ENCODE measurements at places on chromosomes 5 and 9.

DNA sequence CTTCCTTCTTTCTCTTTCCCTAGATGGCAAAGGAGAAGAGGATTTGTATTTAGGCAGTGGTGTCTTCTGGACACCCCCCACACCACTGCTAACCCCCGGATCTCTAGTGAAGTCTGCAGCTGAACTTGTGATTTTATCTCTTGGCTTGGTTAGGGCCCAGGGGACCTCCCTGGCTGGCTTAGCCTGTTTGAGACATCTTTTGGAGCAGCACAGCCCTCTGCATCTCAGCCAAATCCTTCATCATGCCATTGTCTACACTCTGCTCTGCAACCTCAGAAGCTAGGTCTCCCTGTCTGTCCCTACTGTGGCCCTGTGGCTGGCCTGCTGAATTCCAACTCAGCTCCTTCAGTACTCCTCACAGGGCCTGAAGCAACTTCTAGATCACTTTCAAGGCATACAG lies 81.7 kb downstream of the MUSK start:
- no peak for DNase-seq

DNA sequence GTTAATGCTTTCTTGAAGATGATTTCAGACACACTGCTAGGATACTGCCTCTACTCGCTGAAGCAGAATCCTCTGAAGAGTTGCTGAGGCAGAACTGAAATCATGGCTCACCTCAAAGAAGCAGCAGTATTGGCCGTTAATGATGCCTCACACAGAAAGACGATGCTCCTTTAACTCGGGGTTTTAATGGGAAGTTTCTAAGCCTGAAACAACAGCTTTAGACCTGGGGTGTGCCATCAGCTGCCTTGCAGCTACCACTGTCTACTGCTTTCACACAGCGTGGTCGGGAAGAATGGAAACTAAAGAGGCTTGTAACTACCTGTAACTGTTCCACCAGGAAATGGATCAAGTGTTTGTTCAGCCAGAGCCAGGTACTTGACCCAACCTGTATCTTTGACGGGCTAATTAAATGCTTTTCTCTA lies at the start of gene CTXN3:
Gene CTXN3, plus strand, starts transcription at position 65 of the 422 bp plus-strand sequence. CDS start 8,440 bp downstream, outside the sequence.
- no peak for DNase-seq

- no peak for DNase-seq
Observed at GRCh38 chr5:113056988-113057387, 80.4 kb downstream of the DCP2 start.

DNA sequence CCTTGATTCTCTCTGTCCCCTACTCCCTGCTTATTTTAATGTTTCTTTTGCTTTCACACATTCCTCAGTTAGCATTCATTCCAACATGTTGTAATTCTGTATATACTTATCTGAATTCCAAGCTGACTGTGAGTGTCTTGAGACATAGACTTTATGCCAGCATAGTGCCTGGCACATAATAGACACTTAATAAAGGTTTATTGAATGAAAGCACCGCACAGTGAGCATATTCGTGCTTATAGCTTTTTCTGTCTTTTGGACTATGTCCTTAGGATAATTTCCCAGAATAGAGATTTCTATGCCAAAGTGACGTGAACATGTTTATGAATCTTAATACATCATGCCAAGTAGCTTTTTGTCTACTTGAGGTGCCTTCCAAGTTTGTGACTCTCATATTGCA lies 174.6 kb downstream of the CD180 start:
- DNase-seq, result no peak

GRCh38 chr5:113038714-113039113 lies 62.1 kb downstream of the DCP2 start:
- no peak for DNase-seq

DNA sequence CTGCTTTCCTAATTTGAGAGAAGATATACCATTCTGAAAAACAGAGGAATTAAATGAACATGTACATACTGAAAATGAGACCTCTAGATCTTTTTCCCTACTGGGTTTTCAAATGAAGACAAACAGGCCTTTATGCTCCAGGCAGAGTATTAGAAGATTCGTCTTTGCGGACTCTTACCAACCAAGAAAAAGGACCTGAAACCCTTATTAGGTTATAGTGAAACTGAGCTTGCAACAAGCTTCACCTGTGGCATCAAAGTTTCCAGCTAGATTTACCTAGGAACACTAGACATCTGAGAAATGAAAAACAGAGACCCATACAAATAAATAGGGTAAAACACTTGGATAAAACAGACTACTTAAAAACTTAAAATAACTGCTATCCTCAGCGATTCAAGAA lies 46.3 kb downstream of the SMIM15 start:
- no peak for DNase-seq

GRCh38 chr5:5512543-5512942 lies 90.1 kb downstream of the ICE1 start:
- no peak for DNase-seq

DNA sequence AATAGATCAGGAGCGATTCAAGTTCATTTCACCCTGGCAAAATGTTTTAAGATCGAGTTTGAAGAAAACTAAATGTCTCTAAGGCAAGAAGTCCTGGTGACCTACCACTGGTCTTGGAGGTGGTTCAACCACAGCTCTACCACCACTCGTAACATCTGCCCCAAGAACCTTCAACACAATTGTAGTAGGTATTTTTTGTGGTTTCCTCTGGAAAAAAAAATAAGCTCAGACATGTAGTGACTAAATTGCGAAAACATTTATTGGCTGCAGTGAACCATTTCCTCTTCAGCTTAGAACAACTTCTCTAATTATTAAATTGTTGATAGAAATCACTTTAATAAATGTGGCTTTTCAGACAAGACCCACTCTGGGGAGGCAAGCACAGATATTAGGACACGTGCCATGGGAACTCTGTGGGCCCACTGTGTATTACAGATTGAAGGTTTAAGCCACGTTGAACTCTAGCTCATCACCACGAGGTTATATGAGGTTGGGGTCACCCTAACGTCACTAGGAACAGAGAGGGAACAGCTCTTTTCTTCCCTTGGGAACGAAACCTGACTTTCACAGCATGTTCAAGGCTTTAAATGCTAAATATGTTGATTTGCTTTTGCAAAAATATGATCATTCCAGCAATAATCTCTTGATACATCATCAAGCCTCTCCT lies 142.9 kb downstream of the HSD17B3 start:
- DNase-seq, result no peak

- no peak for DNase-seq
Observed at GRCh38 chr5:18299166-18299565, 664.9 kb downstream of the TAF11L14 start.

- no peak for DNase-seq
Observed at GRCh38 chr9:93126825-93127368, 7.2 kb downstream of the NINJ1 start.

All from HS-27A (cell line).